SJSA1 (cell line): ENCODE measurements at places on chromosomes 1 and 21.

GRCh38 chr1:53986458-53986857 lies 31.5 kb downstream of the LDLRAD1 start:
- DNase-seq: no peak

GRCh38 chr1:235802573-235803346 lies 63.9 kb downstream of the LYST start:
- DNase-seq: no peak

- no peak for DNase-seq
Observed at GRCh38 chr1:56418151-56418631, 161.2 kb downstream of the PLPP3 start.

GRCh38 chr1:86756062-86756406 lies 51.7 kb downstream of the SH3GLB1 start:
- DNase-seq: no peak

GRCh38 chr1:158104891-158105290 lies 75.8 kb upstream of the CD1D start:
- no peak for DNase-seq

GRCh38 chr1:155177192-155177917 lies 3.7 kb downstream of the TRIM46 start:
- no peak for DNase-seq

GRCh38 chr21:45611939-45612664 lies 31.4 kb upstream of the PCBP3 start:
- peak; percentile 37 for DNase-seq

DNA sequence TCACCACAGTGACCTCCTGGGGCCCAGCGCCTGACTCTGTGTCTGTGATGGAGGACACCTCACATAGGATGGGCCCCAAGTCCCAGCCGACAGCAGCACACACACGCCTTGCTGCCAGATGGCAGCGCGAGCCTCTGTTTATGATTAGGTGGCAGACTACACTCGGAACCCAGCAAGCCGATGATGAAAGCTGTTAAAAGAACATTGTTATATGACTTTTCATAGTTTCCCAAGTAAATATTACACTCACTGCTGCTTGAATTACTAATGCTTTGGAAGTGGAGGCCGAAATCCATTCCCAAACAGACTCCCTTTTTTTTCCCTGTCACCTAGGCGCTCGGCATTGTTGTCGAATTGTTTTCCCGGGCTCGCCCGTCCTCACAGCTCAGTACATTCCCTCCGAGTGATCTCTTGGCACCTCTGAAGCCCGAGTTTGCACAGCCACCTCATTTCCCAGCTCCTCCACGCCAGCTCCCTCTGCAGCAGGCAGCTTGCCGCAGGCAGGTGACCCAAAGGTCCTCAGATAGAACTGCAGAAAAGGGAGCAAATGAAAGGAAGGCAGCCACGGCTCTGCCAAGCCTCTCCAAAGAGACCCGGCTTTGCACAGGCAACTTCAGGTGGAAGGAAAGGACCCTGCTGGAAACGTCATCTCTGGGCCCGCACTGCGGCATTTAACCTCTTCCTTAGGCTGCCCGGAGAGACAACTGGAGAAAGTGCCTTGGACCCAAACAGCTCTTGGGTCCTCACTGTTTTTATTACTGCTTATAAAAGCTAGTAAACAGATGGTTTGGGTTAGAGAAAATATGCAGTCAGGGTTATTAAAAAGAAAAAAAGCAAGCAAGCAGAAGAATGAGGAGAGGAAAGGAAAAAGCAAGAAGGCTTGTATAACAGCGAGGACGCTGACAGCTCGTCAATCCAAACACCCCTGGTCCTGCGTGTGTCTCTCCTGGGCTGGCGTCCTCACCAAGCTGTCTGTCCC lies 72.2 kb upstream of the SLC25A33 start:
- DNase-seq: no peak

DNA sequence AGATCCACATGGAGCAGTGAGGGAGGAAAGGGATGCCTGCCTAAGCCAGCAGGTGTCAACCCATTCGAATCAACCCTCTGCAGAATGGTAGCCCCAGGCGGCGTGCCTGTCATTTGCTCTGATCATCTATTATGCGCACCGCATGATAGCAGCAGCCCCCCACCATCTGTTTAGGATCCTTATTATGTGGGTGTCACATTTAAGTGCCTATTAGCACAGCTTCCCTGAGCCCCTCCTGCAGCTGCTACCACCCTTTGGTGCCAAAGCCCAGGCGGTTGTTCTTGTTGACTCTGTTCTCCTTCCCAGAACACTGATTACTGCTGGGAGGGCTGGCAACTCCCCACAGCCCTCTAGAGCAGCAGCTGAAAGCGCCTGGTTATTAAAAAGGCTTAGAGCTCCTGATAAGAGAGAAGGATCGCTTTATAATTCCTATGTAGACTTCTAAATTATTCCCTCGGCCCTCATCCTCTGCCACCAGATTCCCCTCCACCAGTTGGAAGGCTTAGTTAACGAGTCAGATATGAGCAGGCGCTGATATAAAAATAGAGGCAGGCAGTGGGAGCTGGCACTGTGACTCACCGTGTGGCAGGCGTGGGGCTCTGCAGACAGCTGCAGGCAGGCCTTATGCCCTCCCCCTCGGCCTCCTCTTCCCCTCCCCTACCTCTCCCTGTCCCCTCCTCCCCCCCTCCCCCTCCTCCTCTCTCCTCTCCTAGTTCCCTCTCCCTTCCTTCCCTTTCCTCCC lies 23.0 kb downstream of the ACTA1 start:
- DNase-seq: no peak

DNA sequence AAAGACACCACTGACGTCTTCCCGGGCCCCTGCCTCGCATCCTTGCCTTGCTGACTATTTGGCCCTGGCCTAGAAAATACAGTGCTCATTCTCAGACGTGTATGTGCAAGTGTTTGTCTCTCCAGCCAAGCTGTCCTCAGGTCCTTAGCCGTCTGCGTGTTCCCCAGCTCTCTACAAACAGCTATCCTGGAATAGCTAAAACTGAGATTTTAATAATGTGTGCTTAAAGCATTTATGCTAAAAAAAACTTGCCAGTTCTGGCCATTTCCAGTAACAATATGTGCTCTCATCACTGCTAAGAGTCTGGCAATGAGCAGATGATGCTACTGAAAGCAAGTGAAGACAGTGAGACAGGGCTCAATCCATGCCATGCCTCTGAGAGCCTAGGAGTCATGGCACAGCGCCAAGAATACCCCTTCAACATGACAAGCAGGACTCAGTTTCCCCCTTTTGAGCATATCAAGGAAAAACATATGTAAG lies 55.7 kb downstream of the IRF2BP2 start:
- DNase-seq: no peak

- no peak for DNase-seq
Observed at GRCh38 chr1:16178596-16179497, 23.0 kb upstream of the EPHA2 start.

- DNase-seq: no peak
Observed at GRCh38 chr1:235423214-235423652, 56.0 kb downstream of the TBCE start.

GRCh38 chr21:41815652-41816582 lies 49.1 kb upstream of the RIPK4 start:
- DNase-seq: no peak

GRCh38 chr1:119773711-119774241 lies 5.1 kb upstream of the HMGCS2 start:
- DNase-seq: no peak

GRCh38 chr1:34280509-34280908 lies 103.8 kb downstream of the C1orf94 start:
- no peak for DNase-seq

GRCh38 chr1:67795179-67795912 lies 37.9 kb downstream of the GNG12 start:
- no peak for DNase-seq

GRCh38 chr1:155296661-155297060 lies 4.6 kb downstream of the PKLR start:
- no peak for DNase-seq

DNA sequence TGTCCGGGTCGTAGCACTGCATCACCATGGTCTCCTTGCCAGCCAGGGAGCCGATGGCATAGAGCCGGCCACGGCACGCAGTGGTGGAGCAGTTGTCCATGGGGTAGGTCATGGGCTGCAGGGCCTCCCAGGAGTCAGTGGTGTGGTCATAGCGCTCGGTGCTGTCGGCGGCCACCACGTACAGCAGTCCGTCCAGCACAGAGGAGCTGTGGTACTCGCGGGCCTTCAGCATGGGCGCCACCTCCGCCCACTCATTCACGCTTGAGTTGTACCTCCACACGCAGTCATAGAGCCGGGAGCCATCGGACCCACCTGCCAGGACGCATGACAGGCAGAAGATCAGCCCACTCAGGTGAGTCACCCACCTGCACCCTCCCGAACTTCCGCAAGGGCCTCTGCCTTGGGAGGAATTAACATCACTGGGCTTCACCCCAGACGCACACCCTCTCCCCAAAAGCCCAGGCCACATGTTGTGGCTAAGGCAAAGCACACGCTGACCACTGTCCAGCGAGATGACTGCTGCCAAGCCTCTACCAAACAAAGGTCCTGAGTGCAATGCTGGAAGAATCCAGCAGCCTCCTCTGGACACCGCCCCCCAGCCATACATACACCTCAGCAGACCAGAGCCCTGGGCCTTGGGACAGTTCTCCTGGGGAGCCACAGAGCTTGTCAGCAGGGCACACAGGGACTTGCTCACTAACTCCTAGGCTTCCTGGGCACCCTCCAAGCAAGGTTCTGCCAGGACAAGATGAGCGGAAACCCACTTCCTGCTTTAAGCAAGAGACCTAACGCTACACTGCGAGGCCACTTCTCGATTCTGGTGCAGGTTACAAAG lies 3.3 kb downstream of the KLHL21 start:
- no peak for DNase-seq

GRCh38 chr1:193549081-193549480 lies 362.7 kb upstream of the B3GALT2 start:
- DNase-seq: no peak

- DNase-seq: no peak
Observed at GRCh38 chr1:239539812-239540211, 153.4 kb downstream of the CHRM3 start.

DNA sequence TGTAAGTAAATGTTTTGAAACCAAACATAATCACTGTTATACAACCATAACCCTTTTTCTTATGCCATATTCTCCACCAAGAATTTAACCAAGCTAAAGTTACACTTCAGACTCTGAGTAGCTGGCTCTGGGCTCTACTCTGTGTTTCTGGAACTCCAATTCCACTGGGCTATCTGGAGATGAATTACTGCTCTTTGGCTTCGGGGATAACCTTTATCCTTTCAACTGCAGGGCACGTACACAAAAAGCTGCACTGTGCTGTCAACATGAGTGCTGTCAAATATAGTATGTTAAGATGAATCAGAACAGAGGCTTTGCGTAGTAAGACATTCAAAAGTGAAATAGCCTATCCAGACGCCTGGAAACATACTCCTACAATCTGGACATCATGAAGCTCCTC lies 500.6 kb downstream of the LTN1 start:
- DNase-seq: no peak

DNA sequence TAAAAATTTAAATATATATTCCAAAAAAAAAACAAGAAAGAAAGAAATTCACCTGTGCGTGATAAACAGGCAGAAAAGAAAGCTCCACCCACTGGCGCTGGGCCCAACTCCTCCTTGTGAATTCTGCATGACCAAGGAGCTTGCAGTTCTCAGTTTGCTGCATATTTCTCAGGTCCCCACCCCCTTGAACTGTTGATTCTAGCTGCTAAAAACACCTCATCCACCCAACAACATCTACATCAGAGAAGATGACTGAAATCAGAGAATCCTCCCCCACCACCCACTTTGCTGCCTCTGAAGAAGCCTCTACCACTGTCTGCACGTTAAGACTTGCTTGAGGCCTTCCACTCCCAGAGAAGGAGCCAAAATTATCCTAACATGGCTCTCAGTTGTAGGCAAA lies 104.8 kb downstream of the RGS2 start:
- no peak for DNase-seq

DNA sequence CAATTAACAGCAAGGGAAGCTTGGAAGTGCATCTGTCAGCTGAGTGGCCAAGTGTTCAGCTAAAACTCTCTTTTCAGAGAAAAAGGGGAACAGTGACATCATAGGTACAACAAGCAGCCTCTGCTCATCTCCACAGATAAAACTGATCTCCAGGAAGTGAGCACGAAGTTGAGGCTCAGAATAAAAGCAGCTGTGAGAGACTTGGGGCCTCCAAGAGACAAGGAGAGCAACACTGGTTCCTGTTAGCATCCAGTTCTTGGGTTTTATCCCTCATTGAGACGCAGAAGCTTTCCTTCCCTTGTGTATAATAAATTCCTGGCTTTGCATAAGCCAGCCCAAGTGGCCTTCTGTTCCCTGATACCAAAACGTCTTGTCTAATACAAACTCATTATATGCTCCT lies 20.0 kb upstream of the CNN3 start:
- no peak for DNase-seq

- no peak for DNase-seq
Observed at GRCh38 chr1:65264197-65264929, 45.0 kb upstream of the DNAJC6 start.

DNA sequence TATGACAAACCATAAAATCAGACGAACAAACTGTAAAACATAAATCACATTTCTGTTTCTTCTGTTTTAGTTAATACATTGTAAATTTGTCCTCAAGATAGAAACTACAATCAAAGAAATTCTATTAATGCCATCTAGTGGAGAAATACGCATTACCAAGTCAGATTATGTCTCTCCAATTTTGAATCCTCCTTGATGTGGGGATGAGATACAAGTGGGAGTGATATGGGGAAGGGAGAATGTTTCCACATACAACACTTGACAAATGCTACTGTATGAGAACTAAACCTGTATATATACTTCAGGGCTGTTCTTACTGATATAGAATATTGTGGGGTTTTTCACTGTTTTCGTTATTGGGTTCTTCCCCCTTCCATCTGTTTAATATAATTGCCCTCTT lies 2.6 kb downstream of the HFM1 start:
- DNase-seq: no peak

DNA sequence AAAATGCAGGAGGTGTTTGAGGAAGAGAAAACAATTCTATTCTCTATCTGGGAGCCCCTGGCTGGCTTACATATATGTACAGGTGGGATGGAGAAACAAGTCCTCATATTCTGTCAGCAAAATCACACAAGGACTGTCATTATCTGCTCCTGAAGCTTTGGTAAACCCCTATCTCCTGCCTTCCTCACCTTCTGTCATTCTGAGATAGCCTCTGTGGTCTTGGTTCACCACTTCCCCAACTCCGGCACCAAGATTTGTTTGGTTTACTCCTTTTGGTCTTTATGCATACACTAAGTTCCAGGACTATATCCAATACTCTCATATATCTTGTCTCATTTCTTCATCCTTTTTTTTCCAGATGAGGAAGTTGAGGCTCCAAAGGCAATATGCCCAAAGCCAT lies 551.1 kb downstream of the PLPP3 start:
- no peak for DNase-seq

DNA sequence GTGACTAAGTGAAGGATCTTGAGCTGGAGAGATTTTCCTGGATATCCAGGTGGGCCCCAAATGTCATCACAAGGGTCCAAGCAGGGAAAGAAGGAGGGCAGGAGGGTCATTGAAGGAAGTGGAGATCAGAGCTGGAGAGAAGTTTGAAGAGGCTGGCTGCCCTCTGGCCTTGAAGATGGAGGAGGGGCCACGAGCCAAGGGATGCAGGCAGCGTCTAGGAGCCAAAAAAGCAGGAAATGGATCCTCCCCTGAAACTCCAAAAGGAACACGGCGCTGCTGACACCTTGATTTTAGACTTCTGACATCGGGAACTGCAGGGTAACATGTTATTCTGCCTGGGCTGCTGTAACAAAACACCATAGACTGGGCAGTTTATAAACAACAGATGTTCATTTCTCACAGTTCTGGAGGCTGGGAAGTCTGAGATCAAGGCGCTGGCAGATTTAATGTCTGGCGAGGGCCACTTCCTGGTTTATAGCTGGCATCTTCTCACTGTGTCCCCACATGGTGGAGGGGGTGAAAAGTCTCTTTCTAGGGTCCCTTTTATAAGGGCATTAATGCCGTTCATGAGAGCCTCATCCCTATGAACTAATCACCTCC lies 28.8 kb upstream of the ZBTB21 start:
- DNase-seq: no peak
